ENCODE measurements at places on chromosomes 6 and 20. TPM values are rescaled to one million over a fixed set of nuclear protein-coding genes. Genes with fewer than 3 reads are reported as not detected.
A peak's percentile ranks its signal among the peaks of the same experiment; 100 is the strongest.

Gene DPPA5
- total RNA-seq, result not detected

Gene PSORS1C2
- total RNA-seq, result not detected

- DNase-seq, result no peak
Observed at GRCh38 chr6:128494440-128494839, 26.0 kb downstream of the PTPRK start.

Gene TBXT
- not detected for total RNA-seq

GRCh38 chr6:161772176-161772575 lies 498.3 kb upstream of the AGPAT4 start:
- no peak for DNase-seq

DNA sequence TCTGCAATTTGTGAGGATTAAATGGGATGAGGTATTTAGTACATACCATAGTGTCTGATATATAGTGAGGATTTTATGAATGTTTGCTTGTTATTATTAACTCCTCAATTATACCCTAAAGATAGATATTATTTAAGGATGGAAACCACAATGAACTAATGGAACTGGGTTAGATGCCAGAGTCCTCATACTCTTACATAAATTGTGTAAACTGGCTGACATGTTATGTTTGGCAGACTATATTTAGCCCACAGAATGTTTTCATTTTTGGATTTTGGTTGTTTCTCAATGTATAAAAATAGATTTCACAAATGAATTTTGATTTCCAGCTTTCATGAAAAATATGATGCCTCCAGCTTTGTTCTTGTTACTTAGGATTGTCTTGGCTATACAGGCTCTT lies 37.6 kb downstream of the HTR1B start:
- DNase-seq, result no peak

DNA sequence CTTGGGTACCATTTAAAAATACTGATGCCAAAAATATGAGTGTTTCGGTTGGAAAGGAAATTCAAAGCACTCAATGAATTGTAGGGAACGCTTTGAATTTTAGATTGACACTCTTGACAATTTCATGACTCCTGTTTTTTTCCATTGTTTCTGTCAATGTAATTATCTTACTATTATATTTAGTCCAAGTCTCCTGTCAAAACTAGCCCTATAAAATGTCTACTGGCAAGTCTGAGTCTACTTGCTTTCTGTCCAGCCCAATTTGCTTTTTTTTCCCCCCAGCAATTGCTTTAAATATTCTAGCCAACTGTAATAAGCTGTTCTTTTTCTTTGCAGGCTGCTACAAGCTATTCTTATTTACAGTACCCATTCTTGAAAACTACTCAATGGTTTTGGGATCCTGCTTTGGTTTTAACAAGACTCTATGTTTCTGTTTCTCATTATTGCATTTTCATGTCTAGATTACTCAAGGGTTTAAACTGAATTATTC lies 1103.9 kb upstream of the GJE1 start:
- no peak for DNase-seq

DNA sequence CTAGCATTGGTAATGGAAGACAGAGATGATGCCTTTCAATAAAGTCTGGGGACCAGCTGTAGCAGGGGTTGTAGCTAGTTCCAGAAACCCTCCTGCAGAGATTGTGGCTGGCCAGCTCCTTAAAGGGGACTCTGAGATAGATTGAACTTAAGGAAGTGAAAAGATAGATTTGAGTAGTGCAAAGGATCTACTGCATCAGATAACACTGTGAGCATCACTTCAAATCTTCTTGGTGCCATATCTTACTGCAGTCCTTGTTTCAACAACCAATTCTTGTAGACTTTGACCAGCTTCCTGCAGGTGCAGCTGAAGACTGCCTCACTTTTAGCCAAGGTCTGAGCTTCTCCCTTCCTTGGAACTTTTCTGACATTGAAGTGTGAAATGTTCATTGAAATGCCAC lies 14.8 kb upstream of the CEP162 start:
- no peak for DNase-seq

Gene RSPO3
- 12.0 TPM for total RNA-seq

- no peak for DNase-seq
Observed at GRCh38 chr6:7628909-7629308, 38.9 kb downstream of the SNRNP48 start.

- DNase-seq, result peak; percentile 97
Observed at GRCh38 chr20:50415516-50416268, 94.5 kb upstream of the PTPN1 start.

DNA sequence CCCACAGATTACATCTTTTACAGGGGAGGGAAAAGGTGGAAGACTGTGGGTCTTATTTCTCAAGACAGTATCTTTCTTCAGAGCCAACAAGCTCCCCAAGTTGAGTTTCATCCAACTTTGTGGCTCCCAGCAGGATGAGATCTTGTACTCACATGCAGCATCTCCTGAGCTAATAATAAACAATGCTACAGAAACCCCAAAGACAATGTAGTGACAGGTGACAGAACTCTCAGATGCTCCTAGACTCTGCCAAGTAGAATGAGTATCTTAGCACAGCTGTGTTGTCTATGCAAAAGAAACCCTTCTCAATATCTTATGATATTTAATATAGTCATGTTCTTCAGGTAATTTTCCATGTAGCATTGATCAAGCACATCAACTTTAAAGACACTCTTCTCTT lies 90.0 kb downstream of the TBX18 start:
- DNase-seq, result no peak

Gene OPN5
- total RNA-seq, result not detected

DNA sequence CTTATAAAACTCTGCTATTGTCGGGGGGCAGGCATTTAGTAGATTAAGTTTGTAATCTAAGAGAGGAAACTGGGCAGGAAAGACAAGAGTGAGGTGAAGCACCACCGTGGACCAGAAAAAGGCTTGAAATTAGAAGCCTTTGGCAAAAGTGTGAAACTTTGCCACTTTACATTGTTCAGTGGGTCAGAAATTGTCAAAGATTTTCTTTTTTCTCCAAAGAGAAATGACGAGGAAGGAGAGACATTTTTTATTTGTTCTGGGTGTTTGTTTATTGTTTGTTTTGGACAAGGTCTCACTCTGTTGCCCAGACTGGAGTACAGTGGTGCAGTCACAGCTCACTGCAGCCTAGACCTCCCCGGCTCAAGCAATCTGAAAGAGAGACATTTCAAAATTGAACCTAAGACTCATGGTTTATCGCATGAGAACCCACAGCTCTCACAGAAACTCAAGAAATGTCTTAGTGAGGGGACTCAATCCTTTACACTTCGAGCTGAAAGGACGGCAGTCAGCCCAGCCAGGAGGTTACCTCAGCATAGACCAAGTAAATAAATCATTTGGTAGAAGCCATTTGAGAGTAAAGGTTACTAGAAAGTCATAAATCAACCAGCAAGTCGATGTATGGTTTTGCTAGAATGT lies 262.8 kb upstream of the TAB2 start:
- DNase-seq, result no peak

DNA sequence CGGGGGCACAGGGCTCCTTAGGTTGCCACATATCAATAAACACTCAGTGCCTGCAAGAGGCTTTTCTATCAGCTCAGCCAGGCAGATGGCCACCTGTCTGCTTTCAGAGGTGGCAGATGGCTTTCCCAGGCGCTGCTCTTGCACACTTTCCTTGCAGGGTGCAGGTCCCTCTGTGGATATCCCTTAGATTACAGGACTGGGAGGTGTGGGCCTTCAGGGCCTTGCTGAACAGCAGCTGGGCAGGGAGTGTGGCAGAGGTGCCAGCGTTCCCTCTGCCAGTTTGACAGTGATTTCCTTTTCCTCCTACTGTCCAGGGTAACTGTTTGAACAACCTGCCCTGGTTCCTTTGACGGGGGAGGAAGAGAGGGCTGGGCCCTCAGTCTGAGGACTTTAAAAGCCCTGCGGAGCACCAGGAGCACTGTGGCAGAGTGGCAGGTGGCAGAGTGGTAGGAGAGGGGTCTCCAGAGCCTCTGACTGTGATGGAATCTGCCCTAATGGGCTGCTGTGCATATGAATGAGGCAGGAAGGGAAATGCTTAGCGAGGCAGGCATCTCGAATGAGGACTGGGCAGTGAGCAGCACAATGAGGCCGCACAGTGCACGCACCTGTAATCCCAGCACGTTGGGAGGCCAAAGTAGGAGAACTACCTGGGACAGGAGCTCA lies 34.2 kb downstream of the ABHD12 start:
- DNase-seq, result no peak

Gene OR2B6
- total RNA-seq, result not detected

GRCh38 chr6:163455552-163455951 lies 41.0 kb downstream of the QKI start:
- DNase-seq, result no peak

Gene ERVFRD-1
- total RNA-seq, result 0.57 TPM

Gene PRSS35
- total RNA-seq, result 0.14 TPM

Gene SAMD5
- total RNA-seq, result 4.7 TPM

Gene GSTA1
- 1.1 TPM for total RNA-seq

GRCh38 chr6:119728220-119728750 lies 378.7 kb upstream of the MAN1A1 start:
- no peak for DNase-seq

GRCh38 chr20:8293750-8294149 lies 161.7 kb downstream of the PLCB1 start:
- DNase-seq, result no peak

Gene OPRM1
- not detected for total RNA-seq

GRCh38 chr6:138404666-138405337 lies 779 bp downstream of the HEBP2 start:
- DNase-seq, result peak; percentile 64

DNA sequence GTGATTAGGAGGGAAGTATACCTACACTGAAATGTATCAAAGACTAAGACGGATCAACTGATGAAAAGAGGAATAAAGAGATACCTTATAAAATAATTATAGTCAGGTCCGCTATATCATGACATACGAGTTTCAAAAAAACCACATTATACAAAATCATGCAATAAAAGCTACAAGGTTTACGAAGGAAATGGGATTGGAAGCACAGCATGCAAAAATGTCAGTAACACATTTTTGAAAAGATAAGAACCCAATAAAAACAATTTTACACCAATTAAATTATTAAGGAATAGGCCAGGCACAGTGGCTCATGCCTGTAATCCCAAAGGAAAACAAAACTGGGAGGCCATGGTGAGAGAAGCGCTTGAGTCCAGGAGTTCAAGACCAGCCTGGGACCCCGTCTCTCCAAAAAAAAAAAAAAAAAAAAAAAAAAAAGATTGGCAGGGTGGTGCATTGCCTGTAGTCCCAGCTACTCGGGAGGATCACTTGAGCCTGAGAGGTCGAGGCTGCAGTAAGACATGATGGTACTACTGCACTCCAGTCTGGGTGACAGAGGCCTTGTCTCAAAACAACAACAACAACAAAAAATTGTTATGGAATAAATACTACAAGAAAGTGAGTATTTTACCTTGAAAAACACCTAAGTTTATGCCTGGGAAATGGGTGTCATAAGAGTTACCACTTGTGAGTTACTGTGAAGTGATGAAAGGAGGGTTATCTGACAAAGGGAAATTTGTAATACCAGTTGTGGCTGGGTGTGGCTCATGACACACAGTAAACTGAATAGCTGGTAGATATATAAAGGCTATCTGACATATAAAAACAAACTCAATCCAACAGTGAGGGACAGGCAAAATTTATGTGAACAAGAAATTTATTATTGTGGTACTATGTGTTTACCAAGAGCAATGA lies 45.2 kb downstream of the RANBP9 start:
- no peak for DNase-seq

DNA sequence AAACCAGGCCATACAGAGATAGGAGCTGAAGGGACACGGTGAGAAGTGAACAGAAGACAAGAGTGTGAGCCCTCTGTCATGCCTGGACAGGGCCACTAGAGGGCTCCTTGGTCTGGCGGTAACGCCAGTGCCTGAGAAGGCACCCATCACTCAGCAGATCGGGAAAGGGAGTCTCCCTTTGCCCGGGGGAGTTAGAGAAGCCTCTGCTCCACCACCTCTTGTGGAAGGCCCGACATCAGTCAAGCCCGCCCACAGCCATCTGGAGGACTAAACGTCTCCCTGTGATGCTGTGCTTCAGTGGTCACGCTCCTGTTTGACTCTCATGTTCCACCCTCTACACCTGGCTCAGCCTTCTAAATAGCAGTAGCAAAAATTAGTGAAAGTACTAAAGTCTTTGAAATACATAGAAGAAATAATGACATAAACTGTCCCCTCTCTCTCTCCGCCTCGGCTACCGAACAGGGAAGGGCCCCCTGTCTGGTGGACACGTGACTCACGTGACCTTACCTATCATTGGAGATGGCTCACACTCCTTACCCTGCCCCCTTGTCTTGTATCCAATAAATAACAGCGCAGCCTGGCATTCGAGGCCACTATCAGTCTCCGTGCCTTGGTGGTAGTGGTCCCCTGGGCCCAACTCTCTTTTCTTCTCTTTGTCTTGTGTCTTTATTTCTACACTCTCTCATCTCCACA lies 66.7 kb downstream of the RPP21 start:
- peak; percentile 70 for DNase-seq

DNA sequence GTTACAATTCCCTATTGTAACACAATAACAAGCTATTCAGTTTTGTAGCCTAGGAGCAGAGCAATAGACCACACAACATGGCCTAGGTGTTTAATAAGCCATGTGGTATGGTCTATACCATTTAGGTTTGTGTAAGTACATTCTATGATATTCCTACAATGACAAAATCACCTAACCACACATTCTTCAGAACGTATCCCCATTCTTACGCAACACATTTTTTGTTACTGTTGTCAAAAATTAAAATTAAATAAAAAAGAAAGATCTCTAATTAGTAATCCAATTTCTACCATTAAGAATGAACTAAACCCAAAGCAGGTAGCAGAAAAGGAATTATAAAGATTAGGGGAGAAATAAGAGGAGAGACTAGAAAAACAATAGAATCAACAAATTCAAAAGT lies 44.0 kb downstream of the RANBP9 start:
- DNase-seq, result no peak

GRCh38 chr20:59351157-59352040 lies 51.0 kb downstream of the EDN3 start:
- no peak for DNase-seq

DNA sequence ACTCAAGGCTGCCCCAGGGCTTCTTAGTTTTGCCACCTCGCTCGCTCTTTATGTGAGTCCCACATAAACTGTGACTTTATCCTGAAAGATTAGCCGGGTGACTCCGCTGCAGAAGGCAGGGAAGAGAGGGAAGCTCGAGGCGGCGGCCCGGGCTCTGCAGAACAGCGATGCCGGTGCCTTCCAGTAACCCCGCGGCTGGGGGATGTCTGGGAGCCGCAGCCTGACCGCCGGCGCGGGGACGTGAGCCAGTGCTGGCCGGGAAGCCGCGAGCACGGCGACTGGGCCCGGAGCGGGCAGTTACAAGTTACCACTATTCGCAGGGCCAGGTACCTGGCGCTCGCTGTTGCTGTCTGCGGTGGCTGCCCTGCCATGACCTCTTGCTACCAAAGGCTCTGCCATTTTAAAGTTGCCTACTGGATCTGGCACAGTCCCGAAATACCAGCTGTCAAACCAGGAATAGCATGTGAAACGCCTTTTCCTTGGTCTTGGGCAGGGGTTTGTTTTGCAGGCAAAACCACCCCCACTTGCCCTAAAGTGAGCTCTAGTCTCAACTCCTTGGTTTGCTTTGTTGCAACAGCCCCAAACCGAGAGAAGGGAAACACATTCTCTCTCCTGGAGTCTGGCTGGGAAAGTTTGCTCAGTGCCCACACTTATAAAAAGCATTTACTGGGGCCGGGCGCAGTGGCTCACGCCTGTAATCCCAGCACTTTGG lies 124.0 kb upstream of the SLC2A12 start:
- peak; percentile 35 for DNase-seq

Gene TFAP2D
- not detected for total RNA-seq

- DNase-seq, result no peak
Observed at GRCh38 chr20:50750145-50750671, 18.8 kb downstream of the PARD6B start.

Measured in mucosa of descending colon (tissue), 3 donors.